Mesangial cell (primary cell): ENCODE measurements at places on chromosomes 3 and 15. TPM values are rescaled to one million over a fixed set of nuclear protein-coding genes. Genes with fewer than 3 reads are reported as not detected.

RASGRP1 gene
- 1.0 TPM in 1 of 2 replicates, not detected in the other for total RNA-seq

SLC4A7 gene
- total RNA-seq = 20.4 and 24.0 TPM in 2 replicates

GPR171 gene
- not detected in 2 replicates for total RNA-seq

GABRA5 gene
- 0.25 and 0.33 TPM in 2 replicates for total RNA-seq

HIGD2B gene
- 0.13 TPM in 1 of 2 replicates, not detected in the other for total RNA-seq

ZPLD1 gene
- 0.25 and 1.1 TPM in 2 replicates for total RNA-seq

PLEKHO2 gene
- total RNA-seq = 5.9 and 12.8 TPM in 2 replicates

TMC3 gene
- total RNA-seq = not detected in 2 replicates

PDZRN3 gene
- total RNA-seq = 0.98 and 1.0 TPM in 2 replicates

NUP210 gene
- 27.4 and 31.4 TPM in 2 replicates for total RNA-seq

OR5K3 gene
- not detected in 2 replicates for total RNA-seq

ALPK3 gene
- 15.3 and 16.9 TPM in 2 replicates for total RNA-seq

ECE2 gene
- not detected in 2 replicates for total RNA-seq

EPHA6 gene
- total RNA-seq = 2.7 TPM in 1 of 2 replicates, not detected in the other

ATP13A5 gene
- total RNA-seq = not detected in 2 replicates

CGNL1 gene
- total RNA-seq = 5.9 and 45.4 TPM in 2 replicates

RHOV gene
- total RNA-seq = 0.16 and 0.63 TPM in 2 replicates

CLDN16 gene
- total RNA-seq = 0.16 and 1.3 TPM in 2 replicates

PCBP4 gene
- 68.7 and 81.2 TPM in 2 replicates for total RNA-seq

PIGZ gene
- total RNA-seq = 0.98 and 6.6 TPM in 2 replicates

BTD gene
- 15.3 and 34.5 TPM in 2 replicates for total RNA-seq

APPL1 gene
- 25.1 and 25.4 TPM in 2 replicates for total RNA-seq

SI gene
- not detected in 2 replicates for total RNA-seq

KY gene
- total RNA-seq = under 0.01 TPM in 1 of 2 replicates, not detected in the other
